Stimulated activated CD8-positive, alpha-beta memory T cell treated with anti-CD3 and anti-CD28 coated beads, Interleukin-15, amount 100 ng/mL, for 4 hours (primary cell): ENCODE measurements at places on chromosomes 11 and 22.

GRCh38 chr11:131712897-131713296 lies 342.5 kb downstream of the NTM start:
- no peak for DNase-seq

DNA sequence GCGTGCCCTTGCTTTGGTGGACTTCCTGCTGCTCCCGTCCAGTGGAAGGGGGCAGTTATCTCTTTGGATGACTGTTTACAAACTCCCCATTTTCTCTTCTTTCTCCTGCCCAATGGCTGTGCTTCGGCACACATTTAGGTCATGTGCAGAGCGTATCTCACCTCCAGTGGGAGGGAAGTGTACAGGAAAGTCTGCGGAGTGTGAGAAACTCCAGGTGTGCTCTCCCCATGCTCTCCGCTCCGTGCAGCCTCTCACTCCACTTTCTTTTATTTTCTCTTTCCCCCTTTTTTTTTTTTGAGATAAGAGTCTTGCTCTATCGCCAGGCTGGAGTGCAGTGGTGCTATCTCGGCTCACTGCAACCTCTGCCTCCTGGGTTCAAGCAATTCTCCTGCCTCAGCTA lies 11.9 kb upstream of the TEF start:
- no peak for DNase-seq

DNA sequence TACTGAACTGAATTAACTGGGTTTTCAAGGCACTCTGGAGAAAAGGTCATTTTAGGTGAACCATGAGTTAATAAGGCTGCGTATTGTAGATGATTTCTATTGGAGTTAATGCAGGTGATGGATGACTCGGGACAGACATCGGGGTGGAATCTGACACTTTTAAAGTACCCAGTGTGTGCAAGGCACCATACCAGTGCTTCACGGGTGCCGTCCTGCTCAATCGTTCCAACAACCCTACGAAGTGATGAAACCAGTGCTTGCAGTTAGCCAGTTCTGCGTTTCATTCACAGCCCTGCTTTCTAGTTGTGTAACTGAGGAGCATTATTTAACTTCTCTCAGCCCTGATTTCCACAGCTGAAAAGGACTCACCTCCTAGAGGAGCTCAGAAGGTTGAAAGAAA lies 216.5 kb downstream of the BARX2 start:
- DNase-seq = no peak

DNA sequence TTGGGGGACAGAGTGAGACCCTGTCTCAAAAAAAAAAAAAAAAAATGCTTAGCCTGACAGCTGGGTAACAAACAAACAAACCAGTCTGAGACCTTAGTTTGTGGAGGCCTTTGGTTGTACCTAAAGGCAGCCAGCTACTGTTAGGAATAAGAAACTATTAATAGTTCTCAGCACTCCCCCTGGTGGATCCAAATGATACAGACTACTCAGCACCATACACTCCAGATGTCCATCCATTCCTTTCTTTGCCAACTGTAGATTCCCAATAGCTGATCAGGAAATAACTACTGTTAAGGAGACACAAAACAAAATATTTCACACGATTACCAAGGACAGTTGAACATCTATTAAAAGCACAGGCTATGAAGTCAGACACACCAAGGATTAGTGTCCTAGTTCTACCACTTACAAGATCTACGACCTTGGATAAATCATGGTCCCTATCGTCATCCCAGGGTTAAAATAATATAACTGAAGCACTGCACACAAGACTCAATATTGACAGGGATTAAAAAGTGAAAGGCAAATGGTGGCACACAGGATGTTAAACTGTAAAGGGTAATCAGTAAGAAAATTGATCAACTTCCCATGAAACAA lies 17.2 kb downstream of the CLDN25 start:
- DNase-seq = no peak

DNA sequence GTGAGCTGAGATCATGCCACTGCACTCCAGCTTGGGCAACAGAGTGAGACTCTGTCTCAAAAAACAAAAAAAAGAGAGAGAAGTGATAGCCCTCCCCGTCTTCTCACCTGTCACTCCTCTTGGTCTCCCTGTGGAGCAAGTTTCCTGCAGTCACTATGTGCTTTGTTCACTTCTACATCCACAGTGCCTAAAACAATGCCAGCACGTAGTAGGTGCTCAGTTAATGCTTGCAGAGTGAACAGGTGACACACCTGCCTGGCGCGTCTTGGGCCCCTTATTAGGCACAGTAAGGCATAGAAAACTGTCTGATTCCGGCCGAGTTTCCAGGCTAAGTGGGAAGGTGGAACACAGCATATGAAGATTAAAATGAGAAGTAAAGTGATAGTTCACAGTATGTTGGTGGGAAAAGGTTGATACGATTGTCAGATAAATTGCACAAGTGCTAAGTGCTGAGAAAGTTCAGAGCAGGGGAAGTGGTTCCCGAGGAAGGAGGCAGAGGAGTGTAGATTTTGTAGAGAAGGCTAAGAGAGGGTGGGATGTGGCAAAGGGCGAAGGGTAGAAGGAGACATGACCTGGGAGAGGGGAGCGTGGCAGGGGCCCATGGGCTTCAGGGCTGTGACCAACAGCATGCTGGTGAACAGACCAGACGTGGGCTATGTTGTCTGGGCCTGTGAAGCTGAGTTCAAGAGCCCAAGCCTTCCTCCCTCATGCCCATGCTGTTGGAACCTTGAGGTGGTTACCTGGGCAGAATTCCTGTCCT lies 41.9 kb downstream of the BCR start:
- no peak for DNase-seq

DNA sequence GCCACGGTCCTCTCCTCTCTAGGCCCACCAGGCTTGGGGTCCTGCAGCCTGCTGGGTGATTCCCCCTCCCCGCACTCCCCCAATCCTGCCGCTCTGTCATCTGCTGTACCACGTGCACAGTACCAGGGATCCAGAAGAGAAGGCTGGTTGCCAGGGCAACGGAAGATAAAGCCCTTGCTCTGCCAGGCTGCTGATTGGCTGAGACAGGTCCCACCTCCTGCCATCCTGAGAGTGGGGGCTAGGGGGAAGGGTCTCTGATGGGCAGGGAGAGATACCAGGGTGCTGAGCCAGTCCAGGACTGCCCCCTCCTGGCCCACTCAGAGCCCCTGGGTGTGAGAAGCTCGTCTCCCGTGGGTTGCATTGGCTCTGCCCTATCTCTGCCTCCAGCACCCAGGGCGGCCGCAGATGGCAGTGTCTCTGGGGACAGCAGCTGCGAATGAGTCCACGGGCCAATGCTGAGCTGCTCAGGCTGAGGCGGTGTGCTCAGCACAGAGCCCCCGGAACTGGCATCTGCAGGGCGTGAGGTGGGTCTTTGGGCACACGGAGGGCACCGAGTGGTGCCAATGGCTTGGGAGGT lies at the start of gene SMIM45:
TSS of gene SMIM45 (plus strand) at position 253 of the 577 bp plus-strand sequence.
- DNase-seq = no peak

- DNase-seq = no peak
Observed at GRCh38 chr11:47220401-47220821, 5.6 kb downstream of the DDB2 start.

GRCh38 chr11:17098038-17098437 lies 20.6 kb upstream of the RPS13 start:
- DNase-seq = no peak

- DNase-seq = no peak
Observed at GRCh38 chr11:67289651-67290479, 762 bp downstream of the ANKRD13D start.
